ENCODE measurements at places on chromosomes 1 and 21. TPM values are rescaled to one million over a fixed set of nuclear protein-coding genes. Genes with fewer than 3 reads are reported as not detected.

RSPH1 gene
- total RNA-seq = 2.7 TPM

CD2 gene
- total RNA-seq = not detected

TRIM63 gene
- total RNA-seq = 0.10 TPM

WNT4 gene
- total RNA-seq = 0.53 TPM

BGLAP gene
- total RNA-seq = 0.34 TPM

RPS6KA1 gene
- total RNA-seq = 79.8 TPM

HSD3B1 gene
- total RNA-seq = not detected

TSTD1 gene
- 139 TPM for total RNA-seq

KCNE2 gene
- total RNA-seq = 0.71 TPM

TTC22 gene
- 27.6 TPM for total RNA-seq

S100A16 gene
- 282 TPM for total RNA-seq

FAM163A gene
- not detected for total RNA-seq

ATAD3B gene
- total RNA-seq = 102 TPM

EEIG2 gene
- total RNA-seq = 3.1 TPM

NFIA gene
- total RNA-seq = 12.3 TPM

GUCA2B gene
- 0.26 TPM for total RNA-seq

SH3D21 gene
- 12.6 TPM for total RNA-seq

AMY1A gene
- total RNA-seq = not detected

KAZN gene
- total RNA-seq = 1.1 TPM

EXTL1 gene
- total RNA-seq = not detected

MTOR gene
- 42.5 TPM for total RNA-seq

LRRC41 gene
- total RNA-seq = 31.1 TPM

OR2T4 gene
- total RNA-seq = not detected

EDN2 gene
- total RNA-seq = 0.46 TPM

SERINC2 gene
- 80.4 TPM for total RNA-seq

LRRC53 gene
- not detected for total RNA-seq

TSPAN1 gene
- total RNA-seq = 165 TPM

ATP13A2 gene
- total RNA-seq = 82.3 TPM

CD53 gene
- total RNA-seq = not detected

PYHIN1 gene
- not detected for total RNA-seq

COL9A2 gene
- total RNA-seq = 0.89 TPM

SLC44A3 gene
- total RNA-seq = 15.6 TPM

SERPINC1 gene
- total RNA-seq = not detected

CDC20 gene
- 304 TPM for total RNA-seq

OPTC gene
- not detected for total RNA-seq

TXNDC12 gene
- total RNA-seq = 27.3 TPM

WDR64 gene
- not detected for total RNA-seq

NOTCH2NLA gene
- total RNA-seq = 32.7 TPM

CATSPERE gene
- total RNA-seq = not detected
